SK-N-DZ (cell line): ENCODE measurements at places on chromosomes 5 and 9.
A peak's percentile ranks its signal among the peaks of the same experiment; 100 is the strongest.

DNA sequence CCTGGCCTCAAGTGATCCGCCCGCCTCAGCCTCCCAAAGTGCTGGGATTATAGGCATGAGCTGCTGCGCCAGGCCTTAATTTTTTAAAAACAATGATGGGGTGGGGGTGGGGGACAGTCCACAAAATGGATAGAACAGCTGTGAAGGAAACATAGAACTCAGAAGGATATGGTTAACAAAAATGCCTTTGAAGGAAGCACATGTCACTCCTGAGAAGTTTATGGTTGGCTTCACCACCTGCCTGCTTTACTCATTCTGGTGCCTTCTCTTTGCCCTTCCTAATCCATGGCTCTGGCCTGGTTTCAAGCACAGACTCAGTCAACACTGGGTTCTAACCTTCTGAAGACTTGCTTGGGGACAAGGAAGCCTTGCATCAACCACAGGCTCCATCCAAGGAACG lies 10.3 kb downstream of the BAG1 start:
- no peak for DNase-seq

GRCh38 chr9:94855903-94856302 lies 129.4 kb downstream of the AOPEP start:
- DNase-seq: no peak

DNA sequence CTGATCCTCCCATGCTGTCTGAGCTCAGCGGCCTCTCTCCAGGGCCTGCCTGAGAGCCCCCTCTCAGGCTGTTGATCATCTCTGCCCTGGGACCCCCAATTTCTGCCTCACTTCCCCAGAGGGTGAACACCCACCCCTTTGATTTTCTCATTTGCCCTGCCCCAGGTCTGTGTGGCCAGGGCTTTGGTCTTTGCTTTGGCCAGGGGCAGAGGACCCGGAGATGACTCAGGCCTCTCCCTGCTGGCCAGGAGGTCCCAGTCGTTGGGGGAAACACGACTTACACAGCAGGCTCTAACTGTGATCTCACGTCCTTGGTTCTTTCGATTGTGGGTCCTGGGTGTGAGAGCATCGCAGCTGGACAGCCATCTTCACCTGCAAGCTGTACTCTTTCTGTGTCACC lies 1.1 kb upstream of the ADAMTS2 start:
- DNase-seq: no peak

- no peak for DNase-seq
Observed at GRCh38 chr5:16784843-16785791, 151.0 kb downstream of the MYO10 start.

GRCh38 chr9:91589101-91589553 lies 165.5 kb upstream of the NFIL3 start:
- no peak for DNase-seq

DNA sequence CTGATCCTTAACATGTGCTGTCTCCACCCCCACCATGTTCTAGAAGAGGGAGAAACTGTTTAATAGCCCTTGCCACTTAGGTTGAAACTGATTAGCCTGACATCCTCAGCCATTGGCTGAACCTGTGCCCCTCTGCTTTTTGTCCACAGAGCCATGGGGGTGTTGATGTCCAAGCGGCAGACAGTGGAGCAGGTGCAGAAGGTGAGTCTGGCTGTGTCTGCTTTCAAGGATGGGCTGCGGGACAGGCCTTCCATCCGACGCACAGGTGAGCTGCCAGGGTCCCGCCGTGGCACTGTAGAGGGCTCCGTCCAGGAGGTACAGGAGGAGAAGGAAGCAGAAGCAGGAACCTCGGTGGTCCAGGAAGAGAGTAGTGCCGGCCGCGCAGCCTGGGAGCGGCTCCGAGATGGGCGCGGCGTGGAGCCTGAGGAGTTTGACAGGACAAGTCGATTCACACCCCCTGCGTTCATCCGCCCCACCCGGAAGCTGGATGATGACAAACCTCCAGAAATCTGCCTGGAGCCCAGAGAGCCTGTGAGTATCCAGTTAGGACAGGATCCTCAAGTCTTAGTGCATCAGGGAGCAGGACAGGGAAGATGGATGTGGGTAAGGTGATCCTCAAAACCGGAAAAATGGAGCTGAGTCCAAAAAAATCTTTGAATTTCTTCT lies 13.2 kb downstream of the PHF24 start:
- DNase-seq: no peak

DNA sequence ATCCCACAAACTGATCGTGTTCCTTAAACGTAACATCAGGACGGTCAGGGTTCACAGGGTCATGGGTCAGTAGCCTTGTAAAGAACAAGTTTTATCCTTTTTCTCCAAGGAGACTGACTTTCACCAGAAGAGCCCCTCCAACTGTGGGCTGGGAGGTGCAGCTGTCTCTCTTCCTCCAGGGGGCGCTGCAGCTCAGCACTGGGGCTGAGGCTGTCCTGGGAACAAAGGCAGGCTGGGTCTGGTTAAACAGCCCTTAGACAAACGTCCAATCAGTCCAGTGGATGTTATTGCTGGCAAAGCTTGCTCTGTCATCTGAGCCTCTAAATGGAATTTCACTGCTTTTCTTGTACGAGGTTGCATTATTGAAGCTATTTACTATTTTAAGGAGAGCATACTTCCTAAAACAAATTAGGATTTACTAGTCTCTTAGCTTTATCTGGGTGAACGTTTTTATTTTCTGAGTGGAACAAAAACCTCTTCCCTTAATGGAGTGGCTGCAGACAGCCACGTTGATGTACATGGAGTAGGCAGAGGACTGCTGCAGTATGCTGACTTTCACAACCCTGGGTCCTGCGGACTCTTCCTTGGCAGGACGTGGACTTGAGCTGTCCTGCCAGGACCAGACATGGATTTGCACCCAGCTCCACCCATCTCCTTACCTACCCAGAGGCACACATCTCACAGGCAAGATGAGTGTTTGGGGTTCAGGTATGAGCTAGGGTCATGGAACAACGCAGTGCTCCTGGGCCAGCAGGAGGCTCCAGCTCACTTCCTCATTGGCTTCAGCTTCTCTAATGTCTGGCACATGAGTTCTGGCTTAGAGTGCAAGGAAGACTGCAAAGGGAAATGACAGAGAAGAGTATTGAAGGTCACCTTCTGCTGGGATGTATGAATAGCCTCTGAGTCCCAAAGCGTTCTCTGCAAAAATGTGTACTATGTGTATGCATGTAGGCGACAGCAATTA lies 7.8 kb downstream of the EXOSC2 start:
- peak; percentile 70 for DNase-seq

GRCh38 chr9:126947529-126947928 lies 32.9 kb downstream of the RALGPS1 start:
- DNase-seq: no peak

GRCh38 chr5:16615741-16616535 lies 859 bp downstream of the RETREG1 start:
- DNase-seq: no peak

GRCh38 chr5:42840269-42840668 lies 28.6 kb upstream of the SELENOP start:
- no peak for DNase-seq

DNA sequence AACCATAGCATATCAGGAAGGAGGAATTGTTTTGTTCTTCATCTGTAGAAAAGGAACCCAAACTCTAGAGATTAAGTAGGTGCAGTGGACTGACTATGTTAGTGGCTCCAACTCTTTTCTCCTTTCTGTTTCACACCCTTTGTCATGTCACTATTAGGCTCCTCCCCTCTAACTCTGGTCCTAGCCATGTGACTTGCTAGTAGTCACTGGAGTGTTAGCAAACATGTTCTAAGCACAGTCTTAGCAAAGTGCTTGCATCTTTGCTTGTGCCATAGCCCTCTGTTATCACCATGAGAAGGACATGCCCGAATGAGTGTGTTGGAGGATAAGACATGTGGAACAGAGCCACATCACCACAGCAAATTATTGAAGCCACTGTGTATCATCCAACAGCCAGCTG lies 55.4 kb upstream of the PPP3R2 start:
- DNase-seq: no peak
